Heart right ventricle (tissue), 16 donors: ENCODE measurements at places on chromosomes 1 and 21. TPM values are rescaled to one million over a fixed set of nuclear protein-coding genes. Genes with fewer than 3 reads are reported as not detected.

GRCh38 chr1:42150651-42151050 is 2.6 kb upstream of the GUCA2B start:
- H3K4me1 ChIP-seq = no peaks in the 10 kb centered on the region
- no peak overlapping the region for H3K27ac ChIP-seq
- no peaks in the 10 kb centered on the region for H3K36me3 ChIP-seq
- H3K4me3 ChIP-seq = no peak overlapping the region

GRCh38 chr1:22600817-22601605 is 35.4 kb upstream of the C1QA start:
- no peak overlapping the region for H3K4me3 ChIP-seq
- H3K36me3 ChIP-seq = no peaks in the 10 kb centered on the region
- DNase-seq = no peak
- H3K4me1 ChIP-seq = no peaks in the 10 kb centered on the region
- H3K27ac ChIP-seq = no peak overlapping the region

DNA sequence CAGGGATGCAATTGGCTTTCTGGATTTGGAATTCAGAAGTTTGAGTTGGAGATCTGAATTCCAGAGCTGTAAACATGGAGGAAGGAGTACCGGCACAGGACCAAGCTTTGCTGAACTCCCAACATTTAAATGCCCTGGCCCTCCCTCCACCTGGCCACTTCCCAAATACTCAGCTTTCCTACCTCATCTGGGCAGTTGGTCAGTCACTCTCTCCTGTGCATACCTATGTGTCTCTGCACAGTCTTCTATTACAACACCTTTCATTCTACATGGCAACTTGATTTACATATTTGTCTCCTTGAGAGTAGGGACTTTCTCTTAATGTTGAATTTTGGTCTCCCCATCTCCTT is 6.1 kb upstream of the KHDRBS1 start:
- H3K4me3 ChIP-seq = no peak overlapping the region
- H3K36me3 ChIP-seq = no peaks in the 10 kb centered on the region
- H3K27me3 ChIP-seq = no peaks in the 10 kb centered on the region

DNA sequence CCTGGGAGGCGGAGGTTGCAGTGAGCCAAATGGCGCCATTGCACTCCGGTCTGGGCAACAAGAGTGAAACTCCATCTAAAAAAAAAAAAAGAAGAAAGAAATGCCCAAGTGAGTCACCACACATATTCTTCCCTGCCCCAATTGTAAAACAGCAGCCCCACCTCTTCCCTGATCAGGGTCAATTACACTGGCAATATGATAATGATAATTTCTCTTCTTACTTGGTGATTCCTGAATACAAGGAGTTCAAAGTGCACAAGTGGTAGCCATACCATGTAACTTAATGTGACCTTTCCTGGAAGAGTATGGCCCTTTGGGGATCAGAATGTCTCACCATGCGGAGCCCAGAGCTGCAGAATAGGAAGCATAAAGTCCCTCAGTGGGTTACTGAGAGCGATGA is 11.8 kb upstream of the CGN start:
- H3K4me1 ChIP-seq = no peaks in the 10 kb centered on the region
- DNase-seq = no peak
- H3K27ac ChIP-seq = no peak overlapping the region
- no peaks in the 10 kb centered on the region for H3K36me3 ChIP-seq

- no peaks in the 10 kb centered on the region for H3K27me3 ChIP-seq
These were observed 2164.2 kb downstream of the NCAM2 start for GRCh38 chr21:23162198-23162946.

DNA sequence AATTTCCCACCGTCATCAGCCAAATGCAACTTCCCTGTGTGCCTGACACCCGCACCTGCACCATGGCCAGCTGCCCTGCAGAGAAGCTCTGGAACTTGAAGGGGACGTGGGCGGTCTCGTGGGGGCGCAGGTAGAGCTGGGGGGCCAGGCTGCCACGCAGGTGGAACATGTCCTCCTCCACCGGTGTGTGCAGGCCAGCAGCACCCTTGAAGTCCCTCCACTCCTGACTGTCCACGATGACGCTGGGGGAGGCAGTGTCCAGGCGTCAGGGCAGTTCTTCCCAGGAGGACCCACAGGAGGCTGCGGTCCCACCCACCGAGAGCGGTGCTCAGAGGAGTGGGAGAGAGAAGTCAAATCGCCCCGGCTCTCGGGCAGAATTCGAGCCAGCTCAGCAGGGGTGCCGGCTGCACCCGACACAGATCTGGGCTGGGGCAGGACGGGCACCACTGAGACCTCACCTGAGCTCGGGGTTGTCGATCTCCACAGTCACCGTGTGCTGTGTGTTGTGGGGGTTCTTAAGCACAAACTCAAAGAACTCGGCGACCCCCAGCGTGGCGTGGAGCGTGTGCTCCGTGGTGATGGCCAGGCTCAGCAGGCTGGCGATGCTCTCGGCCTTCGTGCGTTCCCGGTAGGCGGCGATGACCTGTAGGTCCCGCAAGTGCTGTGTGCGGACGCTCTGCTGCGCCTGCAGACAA is 117.7 kb downstream of the NPHP4 start:
- no peak overlapping the region for H3K27ac ChIP-seq
- no peak for DNase-seq
- no peaks in the 10 kb centered on the region for H3K27me3 ChIP-seq
- no peak overlapping the region for H3K4me3 ChIP-seq

Gene UBL4B
- not detected for total RNA-seq

Gene ZNF683
- not detected for total RNA-seq

DNA sequence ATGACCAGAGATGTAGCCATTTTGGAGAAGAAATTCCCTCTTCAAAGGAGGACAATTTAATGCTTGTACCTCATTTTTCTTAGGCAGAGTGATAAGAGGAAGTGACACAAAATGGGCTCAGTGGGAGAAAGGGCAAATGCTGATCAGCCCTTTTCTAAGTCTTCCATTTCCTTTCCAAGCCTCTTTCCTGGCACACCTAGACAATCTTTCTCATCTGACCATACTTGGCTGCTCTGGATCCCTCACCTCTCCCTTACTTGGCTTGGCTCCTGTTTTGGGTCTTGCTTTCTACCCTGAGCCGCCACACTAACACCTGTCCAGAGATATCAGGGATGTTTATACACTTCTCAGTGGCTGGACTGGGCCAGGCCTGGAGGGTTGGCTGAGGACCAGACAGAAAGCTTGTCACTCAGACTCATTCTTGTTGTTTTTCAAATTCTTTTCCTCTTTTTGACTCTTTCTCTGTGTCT is 13.1 kb downstream of the TXNIP start:
- no peaks in the 10 kb centered on the region for H3K36me3 ChIP-seq
- no peak for DNase-seq
- H3K4me1 ChIP-seq = peaks cover 89% of the 10 kb centered on the region
- no peak overlapping the region for H3K4me3 ChIP-seq
- H3K27me3 ChIP-seq = no peaks in the 10 kb centered on the region

DNA sequence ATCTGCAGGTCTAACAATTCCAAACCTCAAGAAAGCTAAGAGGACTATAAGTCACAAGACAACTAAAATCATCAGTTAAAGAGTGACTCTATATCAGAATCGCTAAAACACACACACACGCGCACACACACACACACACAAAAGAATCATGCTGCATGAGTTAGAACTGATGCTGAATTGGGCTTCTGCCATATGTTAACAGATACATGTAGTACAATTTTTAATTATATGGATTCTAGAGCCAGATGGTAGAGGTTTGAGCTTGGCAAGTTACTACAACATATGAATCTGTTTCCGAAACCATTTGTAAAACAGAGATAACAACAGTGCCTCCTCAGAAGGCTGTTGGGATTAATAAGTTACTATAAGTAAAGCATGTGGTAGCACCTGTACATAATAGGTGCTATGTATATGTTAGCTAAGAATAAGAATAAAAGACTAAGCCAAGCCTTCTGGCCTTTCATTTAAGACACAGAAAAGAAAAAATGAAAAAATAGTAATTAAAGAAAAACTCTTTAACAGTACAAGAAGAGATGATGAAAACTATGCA is 17.9 kb downstream of the EPRS1 start:
- no peak overlapping the region for H3K27ac ChIP-seq
- H3K27me3 ChIP-seq = no peaks in the 10 kb centered on the region
- H3K4me1 ChIP-seq = no peaks in the 10 kb centered on the region
- no peak overlapping the region for H3K4me3 ChIP-seq

- H3K27ac ChIP-seq = no peak overlapping the region
- no peak overlapping the region for H3K4me3 ChIP-seq
- H3K27me3 ChIP-seq = no peaks in the 10 kb centered on the region
- H3K4me1 ChIP-seq = no peaks in the 10 kb centered on the region
- DNase-seq = no peak
These were observed 1298.9 kb upstream of the ADGRL4 start for GRCh38 chr1:80305466-80305865.

Gene TNNI3K
- 80.9 TPM for total RNA-seq

Gene LAPTM5
- 5.9 TPM for total RNA-seq

Gene OR2T2
- not detected for total RNA-seq

- H3K4me3 ChIP-seq = no peak overlapping the region
- no peaks in the 10 kb centered on the region for H3K4me1 ChIP-seq
- no peak for DNase-seq
- H3K27ac ChIP-seq = no peak overlapping the region
These were observed 36.8 kb downstream of the NTPCR start for GRCh38 chr1:232987046-232987773.

DNA sequence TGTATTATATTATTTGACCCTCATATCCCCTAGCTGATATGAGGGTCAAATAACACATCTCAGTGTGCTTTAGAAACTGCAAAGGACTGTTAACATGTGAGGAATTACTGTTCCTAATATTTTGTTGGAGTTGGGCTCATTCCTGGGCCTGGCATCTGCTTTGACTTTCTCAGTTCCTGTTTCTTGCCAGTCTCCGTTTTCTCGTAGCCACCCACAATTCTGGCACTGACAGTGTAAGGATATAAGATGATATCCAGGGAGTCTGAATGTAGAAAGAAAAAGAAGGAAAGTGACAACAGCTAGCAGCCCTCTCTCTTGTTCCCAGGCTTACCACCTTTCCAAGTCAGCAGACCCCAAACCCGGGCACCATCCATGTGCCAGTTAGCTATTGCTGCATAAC is 54.4 kb upstream of the SCMH1 start:
- no peaks in the 10 kb centered on the region for H3K36me3 ChIP-seq
- no peaks in the 10 kb centered on the region for H3K27me3 ChIP-seq
- no peak overlapping the region for H3K27ac ChIP-seq
- no peaks in the 10 kb centered on the region for H3K4me1 ChIP-seq
- H3K4me3 ChIP-seq = no peak overlapping the region

DNA sequence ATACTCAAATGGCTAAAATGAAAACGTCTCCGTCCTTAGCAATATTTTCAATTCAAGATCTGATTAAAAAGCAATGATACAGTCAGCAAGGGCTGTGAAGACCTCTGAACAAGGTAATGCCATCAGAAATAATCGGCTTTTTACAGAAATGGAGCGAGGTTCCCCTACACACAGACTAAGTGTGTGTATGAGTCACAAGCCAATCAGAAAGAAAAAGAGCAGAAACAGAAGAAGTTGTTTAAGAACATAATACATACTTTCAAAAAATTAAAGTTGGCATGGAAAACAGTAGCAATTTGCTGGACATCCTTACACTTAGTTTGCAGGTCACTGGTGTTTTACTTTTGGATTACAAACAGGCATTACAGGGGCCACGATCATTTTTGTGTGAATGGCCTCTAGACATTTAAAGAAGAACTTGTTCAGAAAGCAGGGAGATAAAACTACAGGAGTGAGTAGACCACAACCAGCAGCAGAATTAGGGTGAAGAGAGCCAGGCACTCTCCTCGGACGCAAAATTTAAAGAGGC is 350.0 kb upstream of the RUNX1 start:
- peaks cover 18% of the 10 kb centered on the region for H3K27me3 ChIP-seq
- H3K27ac ChIP-seq = no peak overlapping the region
- DNase-seq = no peak
- H3K4me1 ChIP-seq = no peaks in the 10 kb centered on the region
- H3K36me3 ChIP-seq = no peaks in the 10 kb centered on the region

GRCh38 chr1:230282157-230282556 is 144.0 kb downstream of the PGBD5 start:
- H3K4me3 ChIP-seq = no peak overlapping the region
- DNase-seq = no peak
- H3K27ac ChIP-seq = no peak overlapping the region
- H3K36me3 ChIP-seq = peaks cover 47% of the 10 kb centered on the region
- H3K4me1 ChIP-seq = peaks cover 11% of the 10 kb centered on the region
- no peaks in the 10 kb centered on the region for H3K27me3 ChIP-seq

GRCh38 chr1:236589531-236589930 is 14.8 kb downstream of the HEATR1 start:
- no peak overlapping the region for H3K27ac ChIP-seq
- DNase-seq = no peak
- no peaks in the 10 kb centered on the region for H3K4me1 ChIP-seq
- H3K4me3 ChIP-seq = no peak overlapping the region
- no peaks in the 10 kb centered on the region for H3K27me3 ChIP-seq
- peaks cover 64% of the 10 kb centered on the region for H3K36me3 ChIP-seq

- no peak for DNase-seq
- peaks cover 8% of the 10 kb centered on the region for H3K36me3 ChIP-seq
- H3K4me1 ChIP-seq = no peaks in the 10 kb centered on the region
- H3K27ac ChIP-seq = no peak overlapping the region
- H3K27me3 ChIP-seq = no peaks in the 10 kb centered on the region
- H3K4me3 ChIP-seq = no peak overlapping the region
These were observed 50.4 kb upstream of the ADAM30 start for GRCh38 chr1:119946724-119947123.

DNA sequence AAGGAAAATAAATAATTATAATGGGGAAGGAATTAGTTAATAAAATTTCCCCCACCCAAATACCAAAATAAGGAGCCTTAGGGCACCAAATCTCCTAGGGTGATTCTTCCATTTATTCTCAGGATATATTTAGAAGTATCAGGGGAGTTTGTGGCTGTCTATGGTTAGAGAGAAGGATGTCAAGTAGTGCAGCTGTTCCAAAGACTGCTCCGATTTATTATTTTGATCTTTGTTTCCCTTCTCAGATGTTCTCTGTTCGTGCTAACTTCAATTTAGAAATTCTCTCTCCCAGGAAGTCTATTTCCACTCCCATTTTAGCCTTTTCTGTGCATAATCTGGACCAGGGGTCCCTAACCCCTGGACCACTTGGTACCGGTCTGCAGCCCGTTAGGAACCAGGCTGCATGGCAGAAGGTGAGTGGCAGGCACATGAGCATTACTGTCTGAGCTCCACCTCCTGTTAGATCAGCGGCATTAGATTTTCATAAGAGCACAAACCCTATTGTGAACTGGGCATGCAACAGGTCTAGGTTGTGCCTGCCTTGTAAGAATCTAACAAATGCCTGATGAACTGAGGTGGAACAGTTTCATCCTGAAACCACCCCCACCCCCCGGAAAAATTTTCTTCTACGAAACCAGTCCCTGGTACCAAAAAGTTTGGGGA is 9.3 kb upstream of the MAST2 start:
- H3K4me3 ChIP-seq = no peak overlapping the region
- no peak overlapping the region for H3K27ac ChIP-seq
- H3K36me3 ChIP-seq = no peaks in the 10 kb centered on the region
- H3K27me3 ChIP-seq = no peaks in the 10 kb centered on the region
- no peaks in the 10 kb centered on the region for H3K4me1 ChIP-seq
- no peak for DNase-seq
